ENCODE measurements at places on chromosomes 11 and 22.
A peak's percentile ranks its signal among the peaks of the same experiment; 100 is the strongest.

GRCh38 chr22:24502034-24502433, 6.9 kb downstream of the UPB1 start:
- no peak for DNase-seq

DNA sequence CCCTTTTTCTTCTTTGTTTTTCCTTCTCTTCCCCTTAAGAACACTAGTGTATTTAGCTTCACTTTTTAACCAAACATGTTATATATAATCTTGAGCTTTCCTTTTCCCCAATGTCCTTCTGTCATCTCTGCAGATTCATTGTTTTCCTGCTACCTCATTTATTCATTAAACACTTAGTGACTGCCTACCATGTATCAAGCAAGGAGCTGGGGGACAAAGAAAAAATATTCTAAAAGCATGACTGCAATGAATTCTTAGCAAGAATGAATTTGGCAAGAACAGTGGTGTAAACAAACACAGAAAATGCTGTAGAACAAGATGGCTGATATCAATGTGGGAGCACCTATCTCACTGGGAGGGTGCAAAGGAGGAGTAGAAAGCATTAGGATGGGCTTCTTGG, 247.0 kb upstream of the CCDC90B start:
- DNase-seq, result no peak

GRCh38 chr11:117911694-117912093, 17.5 kb downstream of the TMPRSS13 start:
- DNase-seq, result no peak

- no peak for DNase-seq
Measured at GRCh38 chr11:112523477-112523876, 262.8 kb upstream of the PLET1 start.

- no peak for DNase-seq
Measured at GRCh38 chr11:117492578-117493251, 165.1 kb downstream of the CEP164 start.

DNA sequence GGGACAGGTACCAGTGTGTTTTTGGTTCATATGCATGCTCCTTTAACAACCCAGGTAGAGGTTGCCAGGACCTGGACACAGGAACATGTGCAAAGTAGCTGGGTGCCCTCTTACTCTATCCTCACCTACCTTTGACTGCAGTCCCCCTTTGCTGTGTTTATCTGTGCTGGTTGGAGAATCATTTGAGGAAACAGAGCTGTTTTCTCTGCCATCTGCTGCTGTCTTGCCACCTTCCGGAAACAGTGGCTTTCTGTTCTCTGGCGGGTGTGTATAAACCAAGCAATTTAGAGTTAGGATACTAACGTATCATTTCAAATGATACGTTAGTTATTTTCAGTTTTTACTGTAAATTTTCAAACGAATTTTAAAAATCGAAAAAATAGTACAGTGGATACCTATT, 171.9 kb upstream of the TTC12 start:
- DNase-seq, result no peak

- DNase-seq, result no peak
Measured at GRCh38 chr11:116123739-116124138, 619.5 kb upstream of the CADM1 start.

DNA sequence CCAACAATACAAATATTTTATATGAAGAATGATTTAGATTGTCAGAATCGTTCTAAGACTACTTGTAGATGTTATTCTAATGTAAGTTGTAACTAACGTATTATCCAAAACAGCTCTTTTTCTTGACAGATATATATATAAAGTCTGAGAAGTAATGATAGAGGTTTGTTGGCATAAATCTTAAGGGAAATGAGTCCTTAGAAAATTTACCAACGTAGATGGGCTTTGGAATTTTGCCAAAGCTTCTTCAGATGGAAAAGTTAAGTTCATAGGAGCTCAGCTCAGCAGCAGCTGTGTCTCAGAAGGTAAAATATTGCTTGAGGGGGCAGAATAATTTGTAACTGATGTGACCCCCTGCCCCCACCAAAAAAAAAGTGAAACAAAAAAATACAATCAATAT, 66.7 kb downstream of the BID start:
- no peak for DNase-seq

GRCh38 chr11:68257477-68258362, 14.1 kb downstream of the C11orf24 start:
- DNase-seq, result peak; percentile 71
